ENCODE measurements at places on chromosomes 7 and 10.
A peak's percentile ranks its signal among the peaks of the same experiment; 100 is the strongest.

DNA sequence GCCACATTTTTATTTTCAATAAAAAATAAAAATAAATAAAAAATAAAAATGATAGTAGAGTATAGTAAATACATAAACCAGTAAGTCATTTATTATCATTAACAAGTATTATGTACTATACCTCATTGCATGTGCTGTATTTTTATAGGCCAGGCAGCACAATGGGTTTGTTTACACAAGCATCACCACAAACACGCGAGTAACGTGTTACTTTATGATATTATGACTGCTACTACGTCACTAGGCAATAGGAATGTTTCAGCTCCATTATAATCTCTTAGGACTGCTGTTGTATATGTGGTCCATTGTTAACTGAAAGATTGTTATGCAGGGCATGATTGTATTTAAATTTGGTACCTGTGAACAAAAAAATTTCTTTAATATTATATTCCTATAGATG is 20.8 kb upstream of the SDHAF3 start:
- DNase-seq, result no peak

DNA sequence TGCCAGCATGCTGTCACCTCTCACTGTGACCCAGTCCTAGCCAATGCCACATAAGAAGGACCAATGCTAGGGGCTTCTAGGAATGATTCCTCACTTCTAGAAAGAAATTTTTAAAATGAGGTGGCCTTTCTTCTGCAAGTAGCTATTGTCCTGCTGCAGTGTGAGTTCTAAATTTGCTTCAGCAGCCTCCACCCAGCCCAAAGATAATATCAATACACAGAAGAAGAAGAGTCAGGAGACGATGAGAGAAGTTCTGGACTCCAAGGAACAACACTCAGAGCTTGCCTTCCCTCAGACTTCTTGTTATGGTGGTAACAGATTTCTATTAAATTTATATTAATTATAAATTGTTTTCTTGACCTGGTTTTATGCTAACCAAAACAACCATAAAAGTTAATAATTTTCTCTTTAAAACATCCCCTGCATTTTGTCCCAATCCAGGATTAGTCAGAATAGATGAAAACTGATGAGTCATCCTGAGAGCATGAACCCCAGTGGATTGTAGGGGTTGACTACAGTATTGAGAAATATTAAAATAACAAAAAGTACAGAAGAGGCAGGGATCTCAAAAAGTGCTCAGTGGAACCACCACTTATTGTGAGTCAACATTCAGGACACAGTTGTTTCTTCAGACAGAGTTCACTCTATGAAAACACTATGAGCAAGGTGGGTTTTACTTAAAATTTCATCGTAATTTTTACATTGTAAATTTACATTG is 29.6 kb upstream of the AKR1C2 start:
- no peak for DNase-seq

DNA sequence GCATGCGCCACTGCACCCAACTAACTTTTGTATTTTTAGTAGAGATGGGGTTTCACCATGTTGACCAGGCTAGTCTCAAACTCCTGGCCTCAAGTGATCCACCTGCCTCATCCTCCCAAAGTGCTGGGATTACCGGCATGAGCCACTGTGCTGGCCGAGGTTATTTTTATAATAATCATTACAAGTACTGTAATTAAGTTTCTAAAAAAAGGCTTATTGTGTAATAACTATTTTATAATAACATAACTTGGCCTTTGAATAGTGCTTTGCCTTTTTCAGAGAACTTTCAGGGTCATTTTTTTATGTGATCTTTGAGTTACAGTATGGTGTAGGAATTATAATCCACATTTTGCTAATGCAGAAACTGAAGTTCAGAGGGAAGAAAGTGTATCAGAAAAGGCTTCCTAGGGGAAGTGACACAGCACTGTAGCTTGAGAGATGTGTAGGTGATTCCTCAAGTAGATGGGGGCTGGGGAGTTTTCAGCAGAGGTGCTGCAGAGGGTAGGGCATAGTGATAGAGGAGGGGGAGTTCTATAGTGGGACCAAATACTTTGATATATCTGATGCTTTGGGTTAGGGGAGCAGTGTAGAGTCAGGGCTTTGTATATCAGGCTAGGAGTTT is 9.2 kb upstream of the SYPL1 start:
- DNase-seq, result no peak

GRCh38 chr7:49773936-49774458 is 559 bp downstream of the VWC2 start:
- DNase-seq, result no peak

- DNase-seq, result no peak
Measured at GRCh38 chr7:64872351-64873154, 30.5 kb upstream of the ZNF273 start.

DNA sequence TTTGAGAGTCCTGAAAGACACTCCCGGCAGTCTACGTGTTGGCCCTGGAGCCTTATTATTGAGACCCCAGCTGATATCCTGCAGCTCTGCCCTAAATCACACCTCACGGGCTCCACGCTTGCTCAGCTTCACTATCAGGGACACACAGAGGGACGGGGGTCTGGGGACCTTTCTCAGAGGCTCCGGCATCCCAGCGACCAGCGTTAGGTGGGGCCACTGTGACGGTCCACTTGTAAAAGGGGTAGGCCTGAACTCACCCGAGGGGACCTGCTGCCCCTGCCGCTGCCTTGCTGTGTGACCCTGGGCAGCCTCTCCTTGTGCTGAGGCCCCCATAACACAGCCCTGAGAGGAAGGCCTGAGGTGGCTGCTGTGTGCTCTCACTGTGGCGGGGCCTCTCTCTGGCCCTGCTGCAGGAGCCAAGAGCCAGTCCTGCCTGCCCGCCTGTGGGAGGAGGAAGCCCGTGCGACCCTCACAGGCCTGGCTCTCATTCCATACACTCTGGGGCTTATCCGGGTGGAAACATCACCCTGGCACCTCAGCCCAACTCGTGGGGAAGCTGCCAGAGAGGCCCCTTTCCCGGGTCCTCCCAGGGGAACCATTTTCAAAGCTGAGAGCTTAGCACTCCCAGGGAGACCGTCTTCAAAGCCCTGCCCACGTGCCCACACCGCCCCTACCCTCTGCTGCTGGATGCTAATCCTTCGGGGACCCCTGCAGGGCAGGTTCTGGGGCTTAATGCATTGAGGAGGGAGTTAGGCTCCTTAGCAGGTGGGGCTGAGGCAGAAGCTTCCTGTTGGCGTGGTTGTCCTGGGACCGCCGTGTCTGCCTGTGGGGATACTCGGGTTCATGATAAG is 21.7 kb downstream of the AQP1 start:
- no peak for DNase-seq

GRCh38 chr10:71138166-71138830 is 74.1 kb upstream of the UNC5B start:
- no peak for DNase-seq

DNA sequence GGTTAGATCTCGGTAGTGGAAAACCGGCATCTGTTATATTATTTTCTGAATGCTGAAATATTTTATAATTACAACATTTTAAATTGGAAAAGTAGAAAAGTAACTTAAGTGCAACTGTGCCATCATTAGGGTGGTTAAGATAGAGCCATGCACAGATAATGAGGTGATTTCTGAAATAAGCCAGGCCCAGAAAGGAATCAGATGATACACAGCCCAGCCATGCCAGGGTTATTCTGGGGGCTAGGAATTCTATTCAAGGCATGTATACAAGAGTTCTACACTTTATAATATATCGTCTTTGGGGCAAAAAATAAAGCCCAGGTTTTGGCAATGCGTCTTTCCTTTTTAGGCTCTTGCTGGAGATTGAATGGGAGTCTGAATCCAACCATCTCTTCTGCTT is 128.7 kb downstream of the ITGB8 start:
- no peak for DNase-seq

DNA sequence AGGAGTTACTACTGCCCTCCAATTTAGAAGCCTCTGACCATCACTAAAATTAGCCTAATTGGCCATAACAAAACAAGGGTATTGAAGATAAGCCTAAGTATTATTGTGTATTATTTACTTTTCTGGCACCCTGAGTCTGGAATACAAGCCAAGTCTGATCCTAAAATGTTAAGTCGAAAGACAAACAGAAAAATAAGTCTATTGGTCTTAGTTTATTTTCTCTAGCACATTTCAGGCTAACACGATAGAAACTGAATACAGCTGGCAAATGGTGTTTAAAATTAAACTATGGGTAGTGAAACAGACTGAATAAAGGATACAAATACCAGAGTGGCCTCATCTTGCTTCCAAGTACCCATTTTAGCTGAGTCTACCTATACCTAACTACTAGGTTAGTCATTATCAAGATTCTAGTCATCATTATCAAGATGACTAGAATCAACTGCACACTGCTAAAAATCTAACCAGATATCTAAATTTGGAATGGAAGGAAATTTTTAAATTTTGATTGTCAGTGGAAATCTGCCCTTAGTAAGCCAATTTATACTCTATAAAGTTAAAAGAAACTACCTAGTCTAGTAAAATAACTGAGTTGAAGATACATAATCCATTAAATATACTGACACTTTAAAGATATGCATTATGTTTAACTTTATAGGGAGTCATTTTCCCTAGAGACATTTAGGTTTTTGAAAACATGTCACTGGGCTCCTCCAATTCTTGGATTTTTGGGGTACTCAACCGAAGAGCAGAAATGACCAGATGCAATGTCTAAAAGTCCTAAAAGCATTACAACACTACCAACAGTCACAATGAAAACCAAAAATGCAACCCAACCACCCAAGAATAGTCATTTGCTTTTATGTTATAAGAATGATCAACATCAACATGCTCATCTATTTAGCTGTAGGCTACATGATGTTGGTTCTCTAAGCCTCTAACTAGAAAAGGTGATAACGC is 80.9 kb downstream of the NT5C2 start:
- DNase-seq, result no peak

DNA sequence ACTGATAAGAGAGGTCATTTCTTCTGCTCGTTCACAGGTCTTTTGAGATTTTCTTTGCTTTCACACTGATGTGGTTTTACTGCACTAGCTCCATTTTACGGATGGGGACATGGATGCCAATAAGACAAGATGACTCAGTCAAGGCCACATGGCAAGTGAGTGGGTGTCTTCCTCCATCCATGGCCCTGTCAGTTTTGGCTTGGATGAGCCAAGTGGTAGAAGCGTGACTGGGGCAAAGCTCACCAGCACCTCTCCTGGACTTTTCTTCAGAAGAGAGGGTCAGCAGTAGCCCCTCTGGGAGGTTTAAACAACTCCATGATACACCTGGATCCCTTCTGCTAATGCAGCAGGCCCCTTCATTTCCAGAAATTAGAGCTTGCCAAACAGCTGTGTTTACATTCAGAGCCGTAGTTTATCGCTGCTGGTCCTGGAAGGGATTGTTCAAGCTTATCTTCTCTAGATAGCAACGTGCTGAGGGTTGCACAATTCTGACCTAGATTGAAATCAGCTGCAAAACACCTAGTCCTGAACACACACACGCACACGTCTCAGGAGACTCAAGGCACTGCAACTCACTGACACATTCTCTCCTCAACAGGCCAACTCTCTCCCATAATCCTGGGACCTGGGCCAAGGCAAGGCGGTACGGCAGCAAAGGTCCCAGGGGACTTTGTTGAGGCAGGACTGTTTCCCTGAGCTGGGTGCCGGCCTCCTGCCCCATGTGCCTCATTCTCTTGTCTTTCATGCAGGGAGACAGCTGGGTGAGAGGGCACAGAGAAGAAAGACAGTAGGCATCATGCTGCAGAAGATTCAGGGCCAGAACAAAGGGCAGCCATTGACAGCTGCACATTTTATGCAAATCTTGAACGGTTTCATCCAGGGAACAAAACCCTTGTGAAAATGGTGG is 14.2 kb upstream of the PDCD4 start:
- peak; percentile 89 for DNase-seq

DNA sequence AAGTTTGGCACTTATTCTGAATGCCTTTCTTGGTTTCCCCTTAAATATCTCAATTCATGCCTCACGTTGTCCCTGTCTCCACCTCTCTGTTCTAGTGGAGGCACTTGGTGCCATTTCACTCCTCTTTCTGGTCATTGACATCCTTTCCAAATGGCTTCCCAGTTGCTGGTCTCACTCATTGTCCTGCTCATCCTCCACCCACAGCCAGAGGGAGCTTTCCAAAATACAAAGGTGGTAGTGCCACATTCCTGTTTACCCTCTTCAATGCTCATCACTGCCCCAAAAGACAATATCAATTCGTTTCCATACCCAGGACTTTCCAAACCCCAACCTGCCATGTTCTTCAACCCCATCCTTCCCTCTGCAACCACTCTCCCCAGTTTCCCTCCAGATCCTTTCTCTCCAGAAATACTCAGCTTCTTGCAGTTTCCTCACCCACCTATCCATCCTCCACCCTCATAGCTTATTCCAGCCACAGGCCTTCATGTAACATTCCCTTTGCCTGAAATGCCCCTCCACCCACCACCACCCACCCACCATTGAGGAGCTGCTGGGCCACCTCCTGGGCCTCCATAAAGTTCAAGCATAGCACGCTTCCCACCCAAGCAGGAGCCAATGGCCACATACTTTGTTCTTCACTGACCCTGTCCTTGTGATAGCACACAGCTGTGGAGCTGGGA is 63.1 kb upstream of the ADRB1 start:
- DNase-seq, result peak; percentile 27

DNA sequence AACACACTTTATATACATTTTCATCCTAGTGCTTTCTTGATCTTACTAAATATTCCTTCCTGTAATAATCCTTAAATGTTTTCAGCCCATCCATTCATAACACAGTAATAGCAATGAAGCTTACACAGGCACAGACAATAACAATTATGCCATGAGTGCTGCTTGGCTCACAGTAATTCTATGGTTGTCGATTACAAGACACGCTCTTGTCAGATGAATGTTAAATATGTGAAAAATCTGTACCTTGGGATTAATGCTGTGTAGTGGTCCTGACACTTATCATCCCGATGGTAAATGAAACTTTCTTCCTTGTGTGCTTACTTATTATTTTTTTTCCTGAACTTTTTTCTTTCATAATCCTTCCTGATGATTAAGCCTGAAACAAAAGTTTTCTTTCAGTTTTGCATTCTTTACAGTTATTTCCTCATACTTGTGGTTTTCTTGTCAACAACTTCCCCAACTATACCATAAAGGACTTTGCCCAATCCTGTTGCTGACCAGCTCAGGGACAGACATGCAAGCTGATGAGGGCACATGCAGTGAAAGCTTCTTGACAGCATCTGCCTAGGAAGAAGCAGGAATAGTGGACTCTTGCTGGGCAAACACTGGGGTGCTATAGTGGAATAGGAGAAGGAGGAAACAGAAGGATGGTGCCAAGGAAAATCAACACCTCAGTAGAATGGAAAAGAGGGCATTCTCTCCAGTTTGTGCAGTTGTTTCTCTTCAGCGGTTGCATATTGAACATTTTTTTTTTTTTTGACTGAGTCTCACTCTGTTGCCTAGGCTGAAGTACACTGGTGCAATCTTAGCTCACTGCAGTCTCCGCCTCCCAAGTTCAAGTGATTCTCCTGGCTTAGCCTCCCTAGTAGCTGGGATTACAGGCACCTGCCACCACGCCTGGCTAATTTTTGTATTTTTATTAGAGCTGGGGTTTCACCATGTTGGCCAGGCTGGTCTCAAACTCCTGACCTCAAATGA is 6.7 kb upstream of the MGAM2 start:
- peak; percentile 66 for DNase-seq

Measured in hematopoietic multipotent progenitor cell treated with erythropoietin and hydrocortisone succinate and interleukin-3 and kit ligand, for 6 days (in vitro differentiated cells).